Stimulated activated CD4-positive, alpha-beta T cell treated with anti-CD3 and anti-CD28 coated beads, Interleukin-12 subunit alpha, Interleukin-12 subunit beta, amount 100 ng/mL, for 24 hours (primary cell): ENCODE measurements at places on chromosomes 12 and 14.
A peak's percentile ranks its signal among the peaks of the same experiment; 100 is the strongest.

GRCh38 chr14:97866195-97866594, 1069.0 kb downstream of the VRK1 start:
- no peak for DNase-seq

DNA sequence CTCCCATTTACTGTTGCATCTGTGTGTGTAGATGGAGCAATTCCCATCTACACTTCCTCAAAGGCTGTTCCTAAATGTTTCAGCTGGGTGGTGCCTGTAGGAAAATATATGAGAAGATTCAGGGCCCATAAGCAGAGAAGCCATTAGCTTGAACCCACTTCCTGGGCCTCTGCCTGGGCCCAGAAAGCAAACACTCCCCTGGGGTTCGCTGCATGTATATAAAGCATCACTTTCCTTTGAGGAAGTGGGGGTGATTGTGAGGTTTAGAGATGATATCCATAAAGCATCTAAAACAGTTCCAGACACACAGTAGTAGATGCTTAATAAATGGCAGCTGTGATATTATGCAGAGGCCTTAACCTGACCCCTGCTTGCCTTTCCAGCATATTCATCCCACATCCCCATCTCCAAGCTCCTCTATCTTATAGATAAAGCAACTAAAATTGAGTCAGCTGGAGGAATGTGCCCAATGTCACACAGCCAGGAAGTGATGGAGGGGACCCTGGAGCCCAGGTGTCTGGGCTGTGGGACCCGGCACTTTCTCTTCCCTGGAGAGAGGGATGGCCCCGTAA, 280.0 kb upstream of the CRY1 start:
- no peak for DNase-seq

GRCh38 chr14:52802597-52802996, 11.2 kb upstream of the GNPNAT1 start:
- DNase-seq = no peak

- DNase-seq = no peak
These were observed 609.3 kb downstream of the NOVA1 start for GRCh38 chr14:25988536-25988935.

- DNase-seq = no peak
These were observed 198.1 kb upstream of the LRIG3 start for GRCh38 chr12:59118356-59118755.

GRCh38 chr14:89399594-89400068, 17.4 kb downstream of the FOXN3 start:
- DNase-seq = no peak

- no peak for DNase-seq
These were observed 36.3 kb downstream of the PLEKHG7 start for GRCh38 chr12:92739113-92739512.

GRCh38 chr14:43316427-43316826, 1190.7 kb downstream of the FSCB start:
- DNase-seq = no peak

DNA sequence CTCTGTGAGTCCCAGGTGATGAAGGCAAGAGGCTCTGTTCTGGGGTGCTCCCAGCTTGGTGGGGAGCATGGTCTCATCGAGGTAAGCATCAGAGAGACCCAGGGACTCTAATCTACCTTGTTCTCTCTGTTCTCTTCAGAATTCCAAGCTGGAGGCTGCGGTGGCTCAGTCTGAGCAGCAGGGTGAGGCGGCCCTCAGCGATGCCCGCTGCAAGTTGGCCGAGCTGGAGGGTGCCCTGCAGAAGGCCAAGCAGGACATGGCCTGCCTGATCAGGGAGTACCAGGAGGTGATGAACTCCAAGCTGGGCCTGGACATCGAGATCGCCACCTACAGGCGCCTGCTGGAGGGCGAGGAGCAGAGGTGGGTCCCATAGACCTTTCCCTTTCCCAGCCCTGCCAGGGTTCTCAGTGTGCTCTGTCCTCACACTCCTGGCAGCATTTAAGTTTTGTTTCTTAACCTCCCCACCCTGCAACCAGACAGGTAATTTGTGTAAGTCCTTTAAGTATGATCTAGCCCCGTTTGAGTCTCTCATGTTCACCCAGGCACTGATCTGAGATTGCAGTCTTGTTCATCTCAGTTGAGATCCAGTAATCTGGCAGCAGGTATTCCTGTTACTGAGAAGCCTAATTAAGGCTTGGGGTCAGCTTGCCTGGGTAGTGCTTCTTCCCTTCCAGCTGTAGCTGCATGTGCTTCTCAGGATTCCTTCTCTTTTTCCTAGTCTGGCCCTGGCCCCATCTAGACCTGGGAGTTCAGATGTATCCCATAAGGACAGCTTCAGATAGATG, 14.8 kb upstream of the KRT81 start:
- DNase-seq = no peak

DNA sequence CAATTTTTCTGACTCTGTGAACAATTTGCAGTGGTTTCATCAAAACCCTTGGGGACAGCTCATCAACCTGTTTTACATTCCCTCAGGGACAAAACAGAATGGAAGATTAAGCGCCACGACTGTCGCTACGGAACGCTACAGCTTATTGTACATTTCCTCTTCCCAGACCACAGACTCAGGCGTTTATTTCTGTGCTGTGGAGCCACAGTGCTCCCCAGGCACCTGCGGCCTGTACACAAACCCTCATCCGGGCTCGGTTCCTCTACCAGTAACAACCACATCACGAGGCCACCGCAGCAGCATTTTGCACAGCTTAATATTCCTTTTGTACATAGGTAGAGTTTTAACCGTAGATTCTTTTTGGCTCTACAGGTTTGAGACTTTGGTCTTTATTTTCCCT, 397.4 kb upstream of the OR4E1 start:
- DNase-seq = no peak

DNA sequence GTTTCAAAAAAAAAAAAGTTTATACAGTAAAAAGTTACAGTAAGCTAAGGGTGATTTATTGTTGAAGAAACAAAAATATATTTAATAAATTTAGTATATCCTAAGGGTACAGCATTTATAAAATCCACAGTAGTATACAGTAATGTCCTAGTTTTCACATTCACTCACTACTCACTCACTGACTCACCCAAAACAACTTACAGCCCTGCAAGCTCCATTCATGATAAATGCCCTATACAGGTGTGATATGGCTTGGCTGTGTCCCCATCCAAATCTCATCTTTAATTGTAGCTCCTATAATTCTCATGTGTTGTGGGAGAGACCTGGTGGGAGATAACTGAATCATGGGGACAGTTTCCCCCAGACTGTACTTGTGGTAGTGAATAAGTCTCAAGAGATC, 61.7 kb downstream of the TC2N start:
- DNase-seq = no peak

GRCh38 chr14:68982581-68982980, 3.5 kb upstream of the ACTN1 start:
- DNase-seq = no peak

- DNase-seq = no peak
These were observed 4.2 kb upstream of the BAZ2A start for GRCh38 chr12:56634242-56634836.

- no peak for DNase-seq
These were observed 74.6 kb upstream of the EEA1 start for GRCh38 chr12:93003531-93004239.

DNA sequence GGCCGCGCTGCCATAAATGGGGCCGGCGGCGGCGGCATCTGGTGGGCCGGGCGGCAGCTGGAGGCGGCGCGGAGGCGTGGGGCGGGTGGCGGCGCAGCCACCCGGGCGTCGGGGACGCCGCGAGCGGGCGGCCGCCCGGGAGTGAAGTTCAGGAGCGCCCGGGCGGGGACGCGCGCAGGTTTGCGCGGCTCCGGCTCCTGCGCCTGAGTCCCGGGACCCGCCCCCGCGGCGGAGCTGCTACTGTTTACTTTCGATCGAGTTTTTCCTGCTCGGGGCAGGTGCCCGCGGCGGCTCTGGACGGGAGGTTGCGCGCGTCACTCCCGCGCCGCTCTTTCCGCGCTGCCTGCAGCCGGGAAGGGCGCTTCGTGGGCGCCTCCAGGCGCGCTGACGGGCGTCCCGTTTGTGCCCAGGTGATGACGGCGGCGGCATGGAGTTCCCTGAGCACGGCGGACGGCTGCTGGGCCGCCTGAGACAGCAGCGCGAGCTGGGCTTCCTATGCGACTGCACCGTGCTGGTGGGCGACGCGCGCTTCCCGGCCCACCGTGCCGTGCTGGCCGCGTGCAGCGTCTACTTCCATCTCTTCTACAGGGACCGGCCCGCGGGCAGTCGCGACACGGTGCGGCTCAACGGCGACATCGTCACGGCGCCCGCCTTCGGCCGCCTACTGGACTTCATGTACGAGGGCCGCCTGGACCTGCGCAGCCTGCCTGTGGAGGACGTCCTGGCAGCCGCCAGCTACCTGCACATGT, at the start of gene ZBTB42:
ZBTB42 (plus strand) TSS at position 331 of the 749 bp plus-strand sequence; CDS start at position 428, 97 bp downstream.
- DNase-seq = peak; percentile 39

DNA sequence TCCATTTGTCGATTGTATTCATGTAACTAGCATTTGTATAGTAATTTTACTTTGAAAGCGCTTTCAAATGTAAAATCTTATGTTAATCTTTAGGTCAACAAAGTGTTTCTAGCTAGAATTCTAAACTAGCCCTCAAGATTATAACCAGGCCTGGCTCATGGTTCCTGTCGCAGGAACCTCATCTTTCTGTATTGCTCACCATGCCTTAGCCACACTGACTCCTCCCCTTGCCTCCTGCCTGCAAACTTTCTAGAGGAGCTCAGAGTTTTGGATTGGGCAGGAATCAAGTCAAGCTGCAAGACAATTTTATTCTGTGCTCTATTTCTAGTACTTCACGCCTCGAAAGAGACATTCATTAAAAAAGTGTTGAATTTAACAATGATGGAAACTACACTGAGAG, 99.8 kb downstream of the TGFB3 start:
- no peak for DNase-seq

- no peak for DNase-seq
These were observed 285.3 kb downstream of the DAD1 start for GRCh38 chr14:22303589-22304195.

- DNase-seq = no peak
These were observed 872.6 kb downstream of the FLRT2 start for GRCh38 chr14:86402545-86402944.

GRCh38 chr12:94255006-94255405, 106.6 kb downstream of the PLXNC1 start:
- no peak for DNase-seq

DNA sequence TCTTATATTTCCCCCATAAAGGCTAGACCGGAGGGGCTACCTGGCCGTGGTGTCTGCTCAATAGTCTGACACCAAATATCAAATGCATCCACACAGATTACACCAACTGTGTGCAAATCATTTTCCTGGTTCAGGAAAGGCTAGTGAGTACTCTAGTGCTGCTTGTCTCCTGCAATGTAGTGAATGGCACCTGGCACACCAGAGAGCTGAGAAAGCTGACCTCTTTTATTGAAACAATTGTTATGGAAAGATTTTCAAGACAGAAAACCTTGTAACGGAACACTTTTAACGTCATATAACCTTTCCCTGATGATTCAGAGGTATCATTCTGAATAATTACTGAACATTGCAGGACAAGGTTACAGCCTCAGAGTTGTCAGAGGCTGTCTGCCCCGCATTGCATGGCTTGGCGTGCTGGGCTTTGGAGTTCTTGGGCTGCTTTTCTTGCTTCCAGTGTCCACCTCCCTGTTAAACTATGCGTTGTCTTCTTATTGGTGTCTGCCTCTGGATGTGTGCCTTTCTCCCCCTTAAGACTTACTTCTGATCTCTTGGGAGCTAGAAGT, 40.7 kb upstream of the HDAC7 start:
- DNase-seq = no peak

DNA sequence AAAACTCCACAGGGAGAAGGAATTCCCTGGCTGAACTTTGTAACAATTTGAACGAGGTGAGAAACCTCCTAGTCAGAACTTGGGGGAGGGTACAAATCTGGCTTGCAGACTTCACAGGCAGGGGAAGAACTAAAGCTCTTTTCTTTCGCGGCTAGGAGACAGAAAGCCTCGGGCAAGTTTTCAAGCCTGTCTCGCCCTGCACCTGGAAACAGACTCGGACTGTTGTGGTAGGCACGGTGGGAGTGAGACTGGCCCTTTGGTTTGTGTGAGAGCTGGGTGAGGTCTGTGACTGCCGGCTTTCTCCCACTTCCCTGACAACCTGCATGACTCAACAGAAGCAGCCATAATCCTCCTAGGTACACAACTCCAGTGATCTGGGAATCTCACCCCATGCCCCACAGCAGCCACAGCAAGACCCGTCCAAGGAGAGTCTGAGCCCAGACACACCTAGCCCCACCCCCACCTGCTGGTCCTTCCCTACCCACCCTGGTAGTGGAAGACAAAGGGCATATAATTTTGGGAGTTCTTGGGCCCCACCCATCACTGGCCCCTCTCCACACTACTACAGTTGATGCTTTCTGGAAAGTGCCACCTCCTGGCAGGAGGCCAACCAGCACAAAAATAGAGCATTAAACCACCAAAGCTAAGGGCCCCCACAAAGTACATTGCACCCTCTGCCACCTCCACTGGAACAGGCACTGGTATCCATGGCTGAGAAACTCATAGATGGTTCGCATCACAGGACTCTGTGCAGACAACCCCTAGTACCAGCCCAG, 102.7 kb upstream of the ST8SIA1 start:
- no peak for DNase-seq

DNA sequence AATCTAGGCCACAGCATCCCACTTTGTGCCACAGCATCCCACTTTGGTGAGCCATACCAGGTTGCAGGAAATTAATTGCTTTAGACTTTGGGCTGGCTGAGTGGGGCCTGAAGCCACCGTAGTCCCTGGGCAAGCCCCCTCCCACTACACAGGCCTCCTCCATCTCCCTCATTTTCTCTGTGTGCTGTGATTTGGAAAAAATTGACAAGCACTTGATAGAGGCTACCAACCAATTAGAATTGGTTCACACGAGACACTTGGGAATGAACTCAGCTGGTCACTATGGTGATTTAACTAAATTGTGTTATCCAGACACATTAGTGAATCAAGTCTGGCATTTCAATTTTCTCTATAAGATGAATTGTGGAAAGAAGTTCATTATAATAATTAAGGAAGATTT, 481.1 kb downstream of the DIO2 start:
- DNase-seq = no peak

- DNase-seq = no peak
These were observed 8.6 kb downstream of the VTI1B start for GRCh38 chr14:67665868-67666267.

GRCh38 chr14:101123618-101124510, 220.3 kb upstream of the RTL1 start:
- no peak for DNase-seq

- no peak for DNase-seq
These were observed 18.5 kb upstream of the KRT80 start for GRCh38 chr12:52210186-52210924.

- no peak for DNase-seq
These were observed 32.6 kb downstream of the RESF1 start for GRCh38 chr12:31991815-31992214.

DNA sequence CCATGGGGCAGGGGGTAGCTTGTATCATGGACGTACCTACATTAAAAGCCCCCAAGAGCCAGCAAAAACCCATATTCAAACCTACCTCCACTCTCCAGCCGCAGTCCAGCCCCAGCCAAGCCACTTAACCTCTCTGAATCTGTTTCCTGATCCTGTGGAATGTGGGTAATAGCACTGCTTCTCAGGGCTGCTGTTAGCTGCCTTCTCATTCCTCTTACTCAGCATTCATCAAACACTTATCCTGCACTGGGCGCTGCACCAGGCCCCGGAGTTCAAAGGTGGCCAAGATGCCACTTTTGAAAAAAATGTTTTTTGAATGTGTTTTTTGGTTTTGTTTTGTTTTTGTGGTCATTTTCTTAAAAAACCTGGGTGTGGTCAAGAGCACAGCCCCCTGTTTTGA, 237.4 kb downstream of the CHST11 start:
- no peak for DNase-seq
